ENCODE measurements at places on chromosomes 7 and 10. TPM values are rescaled to one million over a fixed set of nuclear protein-coding genes. Genes with fewer than 3 reads are reported as not detected.

DNA sequence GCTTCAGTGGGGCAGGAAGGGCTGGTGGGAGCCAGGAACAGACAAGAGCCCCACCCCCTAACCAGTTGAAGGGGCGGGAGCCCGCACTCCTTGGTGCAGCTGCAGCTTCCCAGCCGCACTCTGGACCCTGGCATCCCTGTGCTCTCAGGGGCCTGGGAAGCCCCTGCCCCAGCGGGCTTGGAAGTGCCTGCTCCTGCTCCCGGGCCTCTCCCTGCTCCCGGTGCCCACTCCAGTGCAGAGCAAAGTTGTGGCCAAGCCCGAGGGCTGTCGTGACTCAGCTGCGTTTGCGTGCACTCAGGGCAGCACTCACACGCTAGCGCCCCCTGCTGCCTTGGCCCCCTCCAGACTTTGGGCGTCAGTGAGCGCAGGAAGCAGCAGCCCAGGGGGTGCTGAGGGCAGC, 883.8 kb downstream of the LRMDA start:
- no peak for DNase-seq

DNA sequence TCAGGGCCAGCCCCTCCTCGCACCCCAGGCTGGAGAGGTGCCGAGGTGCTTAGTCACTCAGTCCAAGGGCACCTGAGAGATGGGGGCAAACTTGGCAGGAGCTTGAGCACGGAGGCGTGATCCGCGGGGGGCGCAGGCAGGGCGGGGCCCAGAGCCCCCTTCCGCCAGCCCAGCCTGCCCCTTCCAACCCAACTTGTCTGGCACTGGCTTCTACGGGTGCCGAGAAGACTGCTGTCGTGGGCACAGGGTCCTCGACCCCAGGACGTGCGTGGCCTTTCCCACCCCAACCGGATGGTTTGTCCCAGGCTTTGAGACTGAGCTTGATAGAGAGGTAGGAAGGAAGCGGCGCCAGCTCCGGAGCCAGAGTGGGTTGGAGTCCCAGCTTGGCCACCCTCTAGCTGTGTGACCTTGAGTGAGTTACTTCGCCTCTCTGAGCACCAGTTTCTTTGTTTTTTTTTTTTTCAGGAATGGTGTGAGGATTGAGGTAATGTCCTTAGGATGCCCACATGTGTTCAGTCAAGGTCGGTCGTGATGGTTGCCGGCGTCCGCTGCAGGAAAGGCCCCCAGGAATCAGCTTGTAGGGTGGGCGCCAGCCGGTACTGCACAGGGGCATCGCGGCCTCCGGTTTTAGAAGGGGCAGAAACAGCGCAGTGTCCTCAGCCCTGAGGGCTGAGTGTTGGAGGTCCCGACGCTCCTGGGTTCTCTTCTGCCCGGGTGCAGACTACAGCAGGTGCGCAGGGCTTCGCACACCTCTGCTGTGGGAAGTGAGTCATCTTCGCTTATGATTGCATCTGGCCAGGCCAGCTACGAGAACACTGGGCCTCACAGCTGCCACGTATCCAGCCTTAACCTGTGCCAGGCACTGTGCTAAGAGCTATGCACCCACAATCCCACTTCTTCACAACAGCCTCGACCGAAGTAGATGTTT, 28.6 kb upstream of the VAX1 start:
- DNase-seq, result no peak

The CCDC172 gene
- total RNA-seq, result not detected

The SLC29A3 gene
- 4.4 TPM for total RNA-seq

DNA sequence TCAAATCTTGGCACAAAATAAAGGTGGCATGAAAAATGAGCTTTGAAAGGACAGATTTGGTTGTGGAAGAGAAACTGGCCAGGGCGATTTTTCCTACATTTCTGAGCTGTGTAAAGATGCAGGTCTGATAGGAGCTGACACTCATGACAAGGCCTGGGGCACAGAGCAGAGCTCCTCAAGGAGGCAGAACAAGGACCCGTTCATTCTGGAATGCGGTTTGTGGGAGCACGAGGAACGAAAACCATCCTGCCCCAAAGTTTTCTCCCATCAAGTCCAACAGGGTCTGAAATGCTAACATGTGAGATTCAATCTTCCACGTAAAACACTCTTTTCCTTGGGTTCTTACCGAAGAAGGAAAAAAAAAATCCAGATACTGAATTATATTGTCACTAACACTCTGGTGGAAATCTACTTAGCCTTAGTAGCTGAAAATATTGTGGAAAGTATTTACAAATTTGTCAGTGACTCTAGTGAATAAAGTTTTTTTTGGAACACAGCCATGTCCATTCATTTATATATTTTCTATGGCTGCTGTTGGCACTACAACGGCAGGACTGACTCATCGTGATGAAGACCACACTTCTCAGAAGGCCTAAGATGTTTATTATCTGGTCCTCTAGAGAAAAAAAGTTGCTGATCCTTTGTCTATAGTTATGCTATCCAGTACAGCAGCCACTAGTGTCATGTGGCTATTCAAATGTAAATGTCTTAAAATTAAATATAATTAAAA, 215.7 kb downstream of the BAMBI start:
- no peak for DNase-seq

DNA sequence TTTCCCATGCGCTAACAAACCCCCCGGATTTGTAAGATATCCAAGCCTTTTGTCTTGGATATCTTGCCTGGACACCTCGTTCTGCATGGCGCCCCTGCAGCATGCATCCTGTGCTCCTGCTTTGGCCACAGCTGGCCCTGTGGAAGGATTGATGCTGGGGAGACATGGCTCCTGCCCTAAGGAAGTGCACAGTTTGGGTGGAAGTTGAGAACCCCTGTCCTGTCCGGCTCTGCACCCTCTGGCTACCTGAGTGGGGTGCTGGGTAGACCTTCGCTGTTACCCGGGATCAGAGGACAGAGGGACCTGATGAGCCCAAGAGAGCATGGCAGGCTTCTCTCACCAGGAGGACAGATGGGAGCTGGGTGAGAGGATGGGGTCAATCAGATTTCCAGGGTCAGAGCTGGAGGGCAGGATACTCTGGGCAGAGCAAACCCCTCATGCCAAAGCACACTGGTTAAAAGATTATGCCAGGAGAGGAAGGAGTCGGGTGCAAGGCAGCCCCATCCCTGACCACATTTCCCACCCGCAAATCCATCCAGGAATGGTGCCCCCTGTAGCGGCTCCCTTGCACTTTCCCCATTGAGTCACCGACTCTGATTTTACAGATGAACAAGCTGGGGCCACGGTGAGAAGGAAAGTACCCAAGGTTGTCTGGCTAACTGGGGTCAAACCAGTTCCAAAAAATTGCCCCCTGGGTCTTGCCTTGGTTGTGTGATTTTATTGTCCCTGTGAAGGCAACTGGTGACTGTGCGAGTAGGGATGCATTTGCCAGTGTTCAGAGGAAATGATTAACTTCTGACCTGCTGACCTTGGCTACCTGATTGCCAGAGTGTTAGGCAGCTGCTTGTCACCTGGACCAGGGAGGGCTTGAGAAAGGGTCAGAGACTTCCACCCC, 290.1 kb upstream of the ZMIZ1 start:
- DNase-seq, result no peak

The DYDC2 gene
- total RNA-seq, result not detected
